ENCODE measurements at places on chromosomes 16 and 17.

DNA sequence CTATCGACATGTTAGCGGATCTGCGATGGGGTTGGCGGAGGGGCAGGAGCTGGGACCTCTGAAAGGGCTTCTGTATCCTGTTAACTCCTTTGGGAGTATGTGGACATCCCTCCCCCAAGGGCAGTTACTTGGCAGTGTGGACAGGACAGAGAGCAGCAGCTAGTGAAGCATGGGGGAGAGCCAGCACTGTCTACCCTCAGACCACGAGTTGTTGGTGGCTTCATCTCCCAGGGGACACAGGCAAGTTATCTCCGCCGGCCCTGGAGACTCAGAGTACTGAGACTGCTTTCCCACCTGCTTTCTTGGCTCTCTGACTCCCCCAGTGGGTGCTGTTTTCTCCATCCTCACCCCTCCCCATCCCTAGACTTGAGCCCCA is 5.3 kb upstream of the GFAP start:
- DNase-seq: no peak
- peaks cover 8% of the 10 kb centered on the region for H3K27me3 ChIP-seq
- no peak overlapping the region for H3K4me3 ChIP-seq

- H3K4me3 ChIP-seq: no peak overlapping the region
- no peak for DNase-seq
- H3K27me3 ChIP-seq: no peaks in the 10 kb centered on the region
- no peaks in the 10 kb centered on the region for H3K4me1 ChIP-seq
- no peak overlapping the region for H3K27ac ChIP-seq
Observed at GRCh38 chr17:9217151-9218056, 196.1 kb downstream of the NTN1 start.

- no peak for DNase-seq
- no peaks in the 10 kb centered on the region for H3K27me3 ChIP-seq
- no peak overlapping the region for H3K4me3 ChIP-seq
Observed at GRCh38 chr17:73286863-73287296, 24.9 kb downstream of the CDC42EP4 start.

DNA sequence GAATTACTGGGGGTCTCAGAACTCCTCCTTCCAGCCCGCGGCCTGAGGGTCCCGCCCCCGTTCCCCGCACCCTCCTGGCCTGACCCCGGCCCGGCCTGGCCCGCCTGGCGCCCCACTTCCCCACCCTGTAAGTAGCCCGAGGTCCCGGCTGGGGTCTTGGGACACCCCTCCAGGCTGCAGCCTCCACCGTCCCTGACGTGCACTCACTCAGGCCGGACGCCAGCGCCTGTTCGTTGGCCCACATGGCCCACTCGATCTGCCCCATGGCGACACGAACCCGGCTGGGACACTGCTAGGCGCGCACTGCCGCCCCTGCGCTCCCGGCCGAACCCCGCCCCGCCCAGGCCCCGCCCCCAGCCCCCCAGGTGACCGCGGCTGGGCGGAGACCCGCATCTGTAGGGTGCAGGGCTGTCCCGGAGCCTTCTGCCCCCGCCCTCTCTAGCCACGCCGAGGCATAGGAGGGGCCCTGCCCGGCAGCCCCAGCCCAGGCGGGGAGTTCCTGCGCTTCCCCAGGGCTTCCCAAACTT is at the start of gene CYBA:
Gene CYBA (minus strand): TSS at position 305 of the 527 bp plus-strand sequence. CDS start 40 bp downstream, at position 265.
- no peaks in the 10 kb centered on the region for H3K27me3 ChIP-seq
- peaks cover 26% of the 10 kb centered on the region for H3K4me1 ChIP-seq
- H3K27ac ChIP-seq: peak within 1 kb of the TSS; percentile 84
- DNase-seq: peak; percentile 81
- H3K36me3 ChIP-seq: peaks cover 54% of the 10 kb centered on the region

DNA sequence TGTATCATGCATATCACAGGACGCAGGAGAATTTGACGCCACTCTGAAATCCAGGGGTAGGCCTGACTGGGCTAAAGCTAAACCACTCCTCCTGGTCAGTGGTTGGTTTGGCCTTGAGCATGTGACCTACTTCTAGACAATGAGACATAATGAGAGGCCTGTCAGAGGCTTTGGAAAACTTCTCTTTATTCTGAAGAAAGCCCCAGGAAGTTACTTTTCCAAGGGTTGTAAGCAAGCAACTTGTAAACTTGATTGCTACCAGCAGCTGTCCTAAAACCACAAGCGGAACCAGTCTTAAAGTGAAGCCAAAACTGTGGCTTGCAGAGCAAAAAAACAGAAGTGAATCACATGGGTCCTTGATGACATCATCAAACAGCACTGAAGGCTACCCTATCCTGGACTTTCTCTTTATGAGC is 138.2 kb upstream of the COX10 start:
- H3K27ac ChIP-seq: no peak overlapping the region
- no peaks in the 10 kb centered on the region for H3K27me3 ChIP-seq
- no peak overlapping the region for H3K4me3 ChIP-seq
- H3K36me3 ChIP-seq: no peaks in the 10 kb centered on the region
- DNase-seq: no peak
- H3K4me1 ChIP-seq: no peaks in the 10 kb centered on the region

DNA sequence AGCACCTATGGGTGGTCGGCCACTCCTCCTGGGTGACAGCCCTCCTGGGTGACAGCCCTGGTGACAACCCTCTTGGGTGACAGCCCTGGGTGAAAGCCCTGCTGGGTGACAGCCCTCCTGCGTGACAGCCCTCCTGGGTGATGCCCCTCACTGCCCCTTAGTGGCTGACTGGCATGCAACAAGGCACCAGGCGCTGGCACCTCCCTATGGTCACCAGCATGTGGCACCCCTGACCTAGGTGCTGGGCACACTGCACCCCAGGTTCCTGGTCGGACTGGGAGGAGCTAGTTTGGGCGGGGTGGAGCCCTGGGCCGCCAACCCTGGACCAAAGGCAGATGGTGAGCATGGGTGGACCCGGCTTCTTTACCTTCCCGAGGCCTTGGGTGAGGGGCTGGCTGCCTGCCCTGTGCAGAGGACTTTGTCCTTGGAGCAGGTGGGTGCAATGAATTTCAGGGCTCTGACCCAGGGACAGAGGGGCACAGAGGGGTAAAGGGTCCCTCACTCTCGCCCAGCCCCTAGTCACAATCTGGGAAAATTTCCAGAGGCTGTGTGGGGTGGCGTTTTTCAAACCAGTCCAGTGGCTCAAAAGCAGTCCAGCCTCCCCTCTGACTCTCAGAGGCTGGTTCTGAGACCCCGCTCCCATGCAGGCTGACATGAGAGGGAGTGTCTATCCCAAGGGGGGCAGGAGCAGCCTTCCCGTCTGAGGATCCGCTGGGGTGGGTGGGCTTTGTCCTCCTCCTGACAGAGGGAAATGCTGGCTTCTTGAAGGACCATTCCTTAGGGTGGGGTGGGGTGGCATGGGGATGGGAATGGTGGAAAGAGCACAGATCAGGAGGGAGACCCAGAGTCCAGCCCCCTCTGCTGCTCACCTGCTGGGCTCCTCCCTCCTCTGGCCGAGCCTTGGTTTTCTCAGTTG is 25.9 kb upstream of the TNFRSF13B start:
- no peak overlapping the region for H3K4me3 ChIP-seq
- H3K27me3 ChIP-seq: no peaks in the 10 kb centered on the region
- H3K36me3 ChIP-seq: no peaks in the 10 kb centered on the region
- no peak overlapping the region for H3K27ac ChIP-seq
- peak; percentile 36 for DNase-seq
- peaks cover 10% of the 10 kb centered on the region for H3K4me1 ChIP-seq
